Activated T-cell treated with anti-CD3 and anti-CD28 coated beads, Interleukin-2, amount 50 U/mL, for 48 hours (primary cell): ENCODE measurements at places on chromosomes 6 and 20.
A peak's percentile ranks its signal among the peaks of the same experiment; 100 is the strongest.

- peak; percentile 24 for DNase-seq
These were observed 65.2 kb downstream of the CDS2 start for GRCh38 chr20:5191829-5192569.

GRCh38 chr6:72382602-72383529 is 239.0 kb upstream of the KCNQ5 start:
- DNase-seq: no peak

DNA sequence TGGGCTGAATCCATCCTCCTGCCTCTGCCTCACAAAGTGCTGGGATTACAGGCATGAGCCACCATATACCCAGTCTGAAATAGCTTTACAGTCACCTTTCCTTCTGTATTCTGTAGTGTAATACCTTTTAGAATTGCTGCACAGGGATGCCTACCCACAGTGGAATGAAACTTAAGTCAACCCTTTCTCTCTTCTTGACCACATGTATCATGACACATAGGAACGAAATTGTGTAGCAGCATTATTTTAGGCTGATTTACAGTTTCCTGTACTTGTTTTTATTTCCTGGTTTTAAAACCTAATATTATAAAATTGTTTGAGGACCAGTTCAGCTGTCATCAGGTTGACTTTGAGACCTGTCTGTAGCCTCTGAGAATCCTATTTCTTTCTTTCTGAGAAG is 297.8 kb downstream of the ZFAND3 start:
- DNase-seq: no peak

- no peak for DNase-seq
These were observed 12.5 kb downstream of the HSF2 start for GRCh38 chr6:122412001-122412400.

GRCh38 chr6:31356216-31356945 is 598 bp downstream of the HLA-B start:
- peak; percentile 47 for DNase-seq

- DNase-seq: no peak
These were observed 2.9 kb upstream of the GZF1 start for GRCh38 chr20:23358923-23359593.

DNA sequence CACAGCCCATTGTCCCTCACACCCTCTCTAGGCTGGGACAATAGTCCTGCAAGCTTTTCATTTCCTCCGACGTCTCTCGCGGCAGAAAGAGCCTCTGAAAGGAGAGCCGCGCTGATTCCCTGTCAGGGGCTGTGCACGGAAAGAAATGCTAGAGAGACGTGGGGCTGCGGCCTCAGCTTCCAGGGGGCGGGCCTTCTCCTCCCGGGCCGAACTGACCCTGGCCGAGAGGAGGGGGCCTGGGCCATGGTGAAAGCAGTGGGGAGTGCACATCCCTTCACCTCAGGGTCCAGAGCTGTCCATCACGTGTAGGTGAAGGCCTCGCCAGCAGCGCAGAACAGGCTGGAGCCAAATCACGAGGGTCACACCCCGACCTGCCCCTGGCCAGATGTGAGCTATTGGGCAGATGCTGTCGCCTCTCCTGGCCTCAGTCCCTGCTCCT is 220.4 kb downstream of the TAF4 start:
- DNase-seq: no peak

GRCh38 chr6:63643862-63644261 is 8.3 kb downstream of the PHF3 start:
- DNase-seq: no peak

GRCh38 chr20:15937179-15937578 is 636.1 kb downstream of the KIF16B start:
- no peak for DNase-seq

- no peak for DNase-seq
These were observed 64.0 kb upstream of the KCNK16 start for GRCh38 chr6:39386487-39386886.

GRCh38 chr6:39952167-39952566 is 17.9 kb upstream of the MOCS1 start:
- no peak for DNase-seq

- DNase-seq: no peak
These were observed 7.1 kb downstream of the PRIM2 start for GRCh38 chr6:57324538-57324937.

DNA sequence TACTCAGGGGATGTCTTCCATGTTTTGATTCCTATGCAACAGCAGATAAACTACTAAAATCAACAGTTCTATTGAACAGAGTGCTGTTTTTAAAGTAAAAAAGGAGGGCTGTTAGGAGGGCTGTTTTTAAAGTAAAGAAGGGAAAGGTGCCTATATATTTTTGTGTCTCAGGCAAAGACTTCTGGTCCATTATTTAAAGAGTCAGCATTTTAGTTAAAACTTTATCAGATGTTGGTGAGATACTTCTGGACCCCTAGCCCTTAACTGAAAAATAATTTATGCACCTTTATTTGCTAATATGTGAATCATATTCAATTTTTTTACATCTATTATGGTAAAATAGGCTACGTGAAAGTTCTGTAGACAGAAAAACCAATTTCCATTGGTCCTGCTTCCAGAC is 144.8 kb downstream of the MOXD1 start:
- no peak for DNase-seq

GRCh38 chr20:23826541-23827021 is at the start of gene CST2:
Gene CST2, minus strand, starts transcription at chr20:23826729. Its CDS starts 69 bp downstream, at chr20:23826660.
- DNase-seq: no peak

DNA sequence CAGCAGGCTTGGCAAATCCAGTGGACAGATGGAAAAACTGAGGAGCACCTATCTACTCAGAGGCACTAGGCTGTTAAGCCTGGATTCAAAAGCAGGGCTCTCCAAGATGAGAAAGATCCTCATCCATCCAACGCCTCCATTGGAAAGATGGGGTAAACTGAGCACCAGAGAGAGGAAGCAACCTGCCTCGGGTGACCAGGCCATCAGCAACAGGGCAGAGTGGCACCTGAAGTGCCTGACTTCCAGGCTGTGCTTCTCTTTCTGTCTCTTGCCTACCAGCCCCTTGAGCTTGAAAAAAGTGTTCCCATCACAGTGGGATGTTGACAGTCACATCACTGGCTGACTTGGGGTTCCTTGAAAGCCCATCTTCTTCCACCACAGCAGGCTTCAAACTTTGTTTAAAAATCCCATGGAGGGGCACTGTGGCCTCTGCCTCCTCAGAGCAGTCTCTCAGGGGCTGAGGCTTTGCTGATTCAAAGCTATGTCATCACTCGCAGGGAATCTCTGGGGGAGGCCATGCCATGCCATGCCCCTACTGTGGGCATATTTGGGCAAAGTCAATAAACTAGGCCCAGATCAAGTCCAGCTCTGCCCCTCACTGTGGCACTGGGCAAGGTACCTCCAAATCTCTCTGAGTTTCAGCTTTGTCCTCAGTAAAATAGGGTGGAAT is 44.8 kb upstream of the TGM2 start:
- DNase-seq: no peak

GRCh38 chr6:163309491-163310026 is 105.0 kb upstream of the QKI start:
- no peak for DNase-seq

- DNase-seq: peak; percentile 36
These were observed 496 bp downstream of the GRM4 start for GRCh38 chr6:34145161-34146020.

- no peak for DNase-seq
These were observed 9.6 kb downstream of the CD24 start for GRCh38 chr6:106964954-106965353.

DNA sequence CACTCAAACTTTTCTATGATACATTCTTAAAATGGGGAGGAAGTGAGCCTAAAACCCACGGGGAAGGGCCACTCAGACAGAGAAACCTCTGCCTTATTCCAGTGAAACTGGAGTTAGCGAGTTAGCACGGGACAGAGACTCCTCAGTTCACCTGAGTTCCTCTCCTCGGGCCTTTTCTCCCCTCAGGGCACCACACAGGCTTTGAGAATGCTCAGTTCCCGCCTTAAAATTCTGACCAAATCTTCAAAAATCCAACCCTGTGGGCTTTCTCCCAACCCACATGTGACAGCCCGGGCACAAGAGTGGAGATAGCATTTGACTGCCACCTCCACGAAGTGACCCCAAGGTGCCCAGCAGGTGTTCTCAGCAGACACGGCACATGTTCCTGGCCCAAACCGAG is 204.3 kb downstream of the SMOC2 start:
- no peak for DNase-seq

GRCh38 chr6:109513571-109514071 is 30.6 kb upstream of the ZBTB24 start:
- no peak for DNase-seq

- DNase-seq: no peak
These were observed 46.0 kb upstream of the HINT3 start for GRCh38 chr6:125910527-125910926.

DNA sequence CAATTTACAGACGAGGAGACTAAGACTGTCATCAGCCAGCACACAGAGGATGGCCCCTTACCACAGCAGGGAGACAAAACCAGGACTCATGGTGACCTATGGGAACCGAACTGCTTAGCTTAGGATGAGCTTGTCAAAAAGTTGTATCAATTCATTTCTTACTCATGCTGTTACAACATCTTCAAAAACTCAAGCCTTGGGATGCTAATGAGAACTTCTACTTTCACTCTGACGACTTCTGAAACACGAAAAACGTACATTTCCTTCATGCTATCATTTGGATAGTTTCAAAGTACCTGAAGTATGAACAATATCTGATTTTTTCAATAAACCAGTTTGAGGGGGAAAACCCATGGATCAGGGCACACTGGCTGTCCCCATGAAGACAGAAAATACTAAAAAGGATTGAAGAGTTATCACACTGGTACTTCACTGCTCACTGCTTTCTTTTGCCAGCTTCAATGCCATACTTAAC is 31.9 kb downstream of the HIVEP2 start:
- peak; percentile 48 for DNase-seq

DNA sequence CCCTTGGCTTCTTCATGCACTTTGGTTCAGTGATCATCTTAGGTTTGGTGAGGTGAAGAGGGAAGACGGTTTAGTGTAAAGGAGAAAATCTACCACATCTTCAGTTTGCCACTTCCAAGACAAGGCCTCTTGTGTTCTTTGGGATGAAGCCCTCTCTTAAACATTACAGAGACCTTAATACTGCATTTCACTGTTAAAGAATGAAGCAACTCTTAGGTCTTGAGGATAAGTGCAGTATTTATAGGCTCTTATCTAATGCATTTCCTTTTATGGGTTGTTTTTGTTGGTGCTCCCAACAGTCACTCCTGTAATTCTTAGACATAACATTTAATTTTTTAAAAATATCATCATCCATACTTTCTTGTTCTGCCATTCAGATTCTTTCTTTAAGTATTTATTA is 139.9 kb upstream of the LAMP5 start:
- DNase-seq: no peak

DNA sequence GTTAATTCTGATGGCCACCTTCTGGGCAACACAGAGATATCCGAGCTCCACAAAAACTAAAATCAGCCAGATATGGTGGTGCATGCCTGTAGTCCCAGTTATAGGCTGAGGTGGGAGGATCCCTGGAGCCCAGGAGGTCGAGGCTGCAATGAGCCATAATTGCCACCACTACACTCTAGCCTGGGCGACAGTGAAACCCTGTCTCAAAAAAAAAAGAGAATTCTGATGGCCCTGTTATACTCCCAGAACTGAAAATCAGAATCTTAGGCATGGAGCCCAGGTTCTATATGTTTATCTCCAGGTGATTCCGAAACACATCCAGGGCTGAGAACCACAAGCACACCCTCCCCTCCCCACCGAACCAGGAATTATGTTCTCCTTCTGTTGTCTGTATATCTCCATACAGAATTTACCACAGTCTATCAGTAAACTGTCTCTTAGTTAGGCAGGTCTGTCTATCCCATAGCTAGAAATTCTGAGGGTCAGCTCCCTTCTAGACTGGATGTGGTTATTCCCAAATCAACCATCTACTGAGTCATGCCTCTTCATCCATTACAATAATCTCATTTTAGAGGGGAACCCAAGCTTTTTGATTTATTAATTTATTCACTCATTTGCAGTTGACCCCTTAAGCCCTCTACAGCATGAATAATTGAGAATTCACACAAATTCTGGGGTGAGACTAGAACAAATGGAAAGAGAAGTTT is 24.8 kb upstream of the CCND3 start:
- peak; percentile 18 for DNase-seq

- DNase-seq: no peak
These were observed 50.1 kb downstream of the CARMIL1 start for GRCh38 chr6:25329161-25329817.

- DNase-seq: no peak
These were observed 2.6 kb upstream of the TRIM38 start for GRCh38 chr6:25959890-25960536.

DNA sequence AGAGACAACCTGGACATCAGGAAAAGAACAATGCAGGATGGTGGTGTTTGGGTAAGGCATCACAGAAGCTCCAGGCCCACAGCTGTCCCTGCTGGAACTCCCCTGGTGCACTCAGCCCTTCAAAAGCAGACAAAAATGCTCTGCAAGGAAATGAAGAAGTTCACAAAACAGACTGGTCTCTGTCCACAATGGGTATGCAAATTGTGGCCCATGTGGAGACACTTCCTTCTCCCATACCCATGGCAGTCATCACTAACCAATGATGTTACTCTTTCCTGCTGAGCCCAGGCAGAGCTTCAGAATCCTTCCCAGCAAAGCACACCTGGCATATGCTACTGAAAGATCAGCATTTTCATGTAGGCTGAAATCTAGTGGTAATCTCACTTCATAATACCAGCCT is 42.6 kb upstream of the PXDC1 start:
- no peak for DNase-seq

DNA sequence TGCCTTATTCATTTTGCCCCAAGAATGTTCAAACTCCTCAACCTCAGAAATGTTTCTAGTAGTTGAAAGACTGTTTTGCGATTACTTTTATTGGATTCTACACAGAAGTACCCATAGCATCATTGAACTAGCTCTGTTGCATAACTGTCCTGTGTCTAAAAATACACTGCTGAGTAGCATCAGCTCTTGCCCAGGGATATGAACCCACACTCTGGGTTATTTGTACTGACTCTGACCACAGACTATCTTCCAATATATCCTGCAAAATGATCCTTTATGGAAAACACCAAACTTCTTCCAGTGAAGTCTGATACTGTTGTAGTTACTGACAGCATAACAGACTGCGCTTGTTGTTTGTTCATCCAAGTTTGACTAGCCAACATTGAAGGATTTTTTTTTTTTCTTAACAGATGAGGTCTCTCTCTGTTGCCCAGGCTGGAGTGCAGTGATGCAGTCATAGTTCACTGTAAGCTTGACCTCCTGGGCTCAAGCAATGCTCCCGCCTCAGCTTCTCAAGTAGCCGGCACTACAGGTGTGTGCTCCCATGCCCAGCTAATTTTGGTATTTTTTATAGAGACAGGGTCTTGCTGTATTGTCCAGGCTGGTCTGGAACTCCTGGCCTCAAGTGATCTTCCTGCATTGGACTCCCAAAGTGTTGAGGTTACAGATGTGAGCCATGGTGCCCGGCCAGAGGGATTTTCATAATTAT is 49.9 kb downstream of the TULP4 start:
- no peak for DNase-seq

DNA sequence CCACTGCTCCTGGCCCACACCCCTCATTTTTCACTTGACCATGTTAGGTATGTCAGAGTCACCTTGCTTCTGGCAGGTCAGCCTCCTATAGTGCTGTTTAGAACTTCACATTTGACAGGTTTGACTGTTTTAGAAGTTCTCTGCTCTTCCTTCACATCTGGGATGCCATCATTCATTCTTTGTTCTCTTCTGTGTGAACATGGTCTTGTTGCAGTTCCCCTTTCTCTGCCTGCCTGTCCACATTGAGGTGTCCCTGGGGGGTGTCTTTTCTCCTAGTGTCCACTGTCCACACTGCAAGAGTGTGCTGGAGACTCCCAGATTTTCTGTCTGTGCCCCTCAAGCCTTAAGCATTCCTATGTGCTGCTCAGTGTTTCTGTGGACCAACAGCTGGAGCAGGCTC is 89.5 kb downstream of the JARID2 start:
- no peak for DNase-seq

- no peak for DNase-seq
These were observed 42.6 kb upstream of the ENPP1 start for GRCh38 chr6:131765081-131765803.
